ENCODE measurements at places on chromosomes 7 and 10.

DNA sequence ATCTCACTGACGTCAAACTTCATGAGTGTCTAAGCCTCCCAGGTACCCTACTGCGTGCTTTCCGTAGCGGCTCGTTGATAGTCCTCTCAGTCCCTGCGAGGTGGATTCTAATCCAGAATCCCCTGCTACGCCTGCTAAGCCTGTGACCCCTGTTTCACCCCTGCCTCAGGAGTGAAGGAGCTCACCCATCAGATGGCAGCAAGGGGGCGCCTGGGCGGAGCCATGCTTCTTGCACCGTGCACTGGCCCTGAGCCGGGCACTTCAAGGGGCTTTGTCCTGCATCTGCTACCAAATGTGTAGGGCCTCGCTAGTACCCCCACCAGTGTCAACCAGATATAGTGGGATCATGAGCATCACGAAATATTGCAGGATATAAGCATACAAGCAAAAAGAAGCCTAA lies 918 bp upstream of the STRA8 start:
- DNase-seq = no peak

DNA sequence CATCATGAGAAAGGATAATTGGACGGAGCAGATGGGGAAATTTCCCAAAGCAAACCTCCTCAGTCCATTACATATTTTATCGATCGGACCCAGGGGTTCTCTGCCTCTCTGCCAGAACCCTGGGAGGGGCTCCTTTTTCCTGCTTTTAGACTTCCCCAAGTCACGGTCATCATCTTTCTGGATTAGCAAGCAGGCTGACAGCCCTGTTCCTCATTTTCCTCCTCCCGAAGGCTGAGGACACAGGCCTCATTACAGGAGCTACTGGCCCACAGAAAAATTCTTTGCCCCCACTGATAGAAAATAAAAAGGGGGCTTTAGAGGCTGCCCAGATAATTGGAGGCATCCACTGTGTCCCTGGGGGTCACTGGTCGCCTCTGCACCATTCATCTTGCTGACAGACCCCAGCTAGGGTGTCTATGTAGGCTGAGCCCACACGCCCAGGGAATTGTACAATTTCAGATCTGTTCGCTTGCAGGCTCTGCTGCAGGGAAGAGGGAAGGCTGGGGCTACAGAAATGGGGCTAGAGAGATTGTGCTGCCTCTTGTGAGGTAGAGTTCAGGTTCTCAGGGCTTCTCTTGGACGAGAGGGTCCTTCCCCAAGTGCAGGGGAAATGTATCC lies 125.7 kb upstream of the SDK1 start:
- no peak for DNase-seq

- DNase-seq = no peak
These were observed 120.6 kb upstream of the AGK start for GRCh38 chr7:141430455-141431139.

GRCh38 chr7:30309842-30310435 lies 25.5 kb downstream of the ZNRF2 start:
- no peak for DNase-seq

GRCh38 chr10:27819781-27820531 lies 74.3 kb upstream of the MKX start:
- peak; percentile 74 for DNase-seq

- no peak for DNase-seq
These were observed 96.2 kb downstream of the PPP1R17 start for GRCh38 chr7:31783221-31783620.

- no peak for DNase-seq
These were observed 165.3 kb downstream of the PLXNA4 start for GRCh38 chr7:132410861-132411541.

GRCh38 chr10:79101560-79102497 lies 33.1 kb downstream of the ZMIZ1 start:
- no peak for DNase-seq

DNA sequence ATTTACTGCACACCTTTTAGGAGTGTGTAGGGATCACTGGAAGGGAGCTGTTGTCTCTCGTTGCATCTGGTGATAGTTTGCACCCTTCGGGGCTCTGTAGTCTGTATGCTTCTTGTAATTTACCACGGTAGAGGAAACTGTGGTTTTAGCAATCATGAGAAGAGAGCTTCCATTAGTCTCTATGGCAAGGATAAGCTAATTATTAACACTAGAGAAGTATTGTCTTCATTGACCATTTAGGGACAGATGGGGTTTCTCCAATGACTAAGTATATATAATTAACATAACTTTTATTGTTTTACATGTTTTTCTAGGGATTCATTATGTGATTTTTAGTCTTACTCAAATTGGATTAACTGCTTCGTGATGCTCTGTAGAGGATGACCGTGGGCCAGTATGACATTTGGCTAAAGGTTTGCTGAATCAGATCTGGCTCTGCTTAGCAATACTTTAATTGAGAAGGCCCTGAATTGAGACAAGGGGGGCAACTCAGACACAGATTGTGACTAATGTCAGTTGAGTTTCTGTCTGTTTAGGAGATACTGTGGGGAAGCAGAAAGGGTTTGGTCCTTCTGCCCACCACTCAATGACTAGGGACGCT lies 8.7 kb downstream of the SLC18A2 start:
- DNase-seq = no peak

GRCh38 chr10:106643473-106643872 lies 521.0 kb downstream of the SORCS1 start:
- DNase-seq = no peak

- DNase-seq = no peak
These were observed 36.5 kb downstream of the DPCD start for GRCh38 chr10:101624526-101625102.

DNA sequence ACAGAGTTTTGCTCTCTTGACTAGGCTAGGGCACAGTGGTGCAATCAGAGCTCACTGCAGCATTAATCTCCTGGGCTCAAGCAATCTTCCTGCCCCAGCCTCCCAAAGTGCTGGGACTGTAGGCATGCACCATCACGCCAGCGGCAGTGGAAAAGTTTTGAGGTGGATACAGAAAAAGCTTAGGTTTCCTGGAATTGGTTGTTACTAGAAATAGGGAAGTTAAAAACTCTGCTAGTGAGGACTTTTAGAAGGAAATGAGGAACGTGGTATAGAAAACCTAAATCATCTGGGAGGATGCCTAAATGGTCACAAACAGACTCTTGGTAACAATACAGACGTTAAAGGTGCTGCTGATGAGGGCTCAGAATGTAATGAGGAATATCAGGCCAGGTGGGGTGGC lies 10.9 kb upstream of the SNX8 start:
- DNase-seq = no peak

GRCh38 chr10:96596422-96597407 lies 9.9 kb upstream of the TM9SF3 start:
- no peak for DNase-seq

GRCh38 chr7:150405584-150406311 lies 26.6 kb downstream of the ZNF775 start:
- no peak for DNase-seq

- no peak for DNase-seq
These were observed 26.4 kb upstream of the KLF6 start for GRCh38 chr10:3811291-3811870.

GRCh38 chr7:90919816-90920215 lies 323.7 kb downstream of the CDK14 start:
- no peak for DNase-seq

DNA sequence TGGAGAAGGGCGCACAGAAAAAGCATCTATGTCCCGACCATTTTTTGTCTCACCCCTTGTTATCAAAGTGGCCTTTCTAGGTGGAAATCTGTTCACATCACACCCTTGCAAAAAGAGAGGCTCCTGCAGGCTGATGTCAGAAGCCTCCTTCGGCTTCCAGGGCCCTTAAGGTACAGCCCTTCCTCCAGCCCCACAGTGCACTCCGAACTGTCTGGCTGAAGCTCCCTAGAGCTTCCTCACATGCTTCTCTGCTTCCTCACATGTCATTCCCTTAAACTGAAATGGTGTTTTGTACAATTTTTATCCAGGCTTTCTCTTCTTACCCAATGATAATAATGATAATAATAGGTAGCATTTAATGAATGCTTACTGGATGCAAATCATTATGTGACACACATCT lies 210.3 kb downstream of the INHBA start:
- no peak for DNase-seq

- DNase-seq = no peak
These were observed 106.4 kb upstream of the ZNF438 start for GRCh38 chr10:31138026-31138553.

DNA sequence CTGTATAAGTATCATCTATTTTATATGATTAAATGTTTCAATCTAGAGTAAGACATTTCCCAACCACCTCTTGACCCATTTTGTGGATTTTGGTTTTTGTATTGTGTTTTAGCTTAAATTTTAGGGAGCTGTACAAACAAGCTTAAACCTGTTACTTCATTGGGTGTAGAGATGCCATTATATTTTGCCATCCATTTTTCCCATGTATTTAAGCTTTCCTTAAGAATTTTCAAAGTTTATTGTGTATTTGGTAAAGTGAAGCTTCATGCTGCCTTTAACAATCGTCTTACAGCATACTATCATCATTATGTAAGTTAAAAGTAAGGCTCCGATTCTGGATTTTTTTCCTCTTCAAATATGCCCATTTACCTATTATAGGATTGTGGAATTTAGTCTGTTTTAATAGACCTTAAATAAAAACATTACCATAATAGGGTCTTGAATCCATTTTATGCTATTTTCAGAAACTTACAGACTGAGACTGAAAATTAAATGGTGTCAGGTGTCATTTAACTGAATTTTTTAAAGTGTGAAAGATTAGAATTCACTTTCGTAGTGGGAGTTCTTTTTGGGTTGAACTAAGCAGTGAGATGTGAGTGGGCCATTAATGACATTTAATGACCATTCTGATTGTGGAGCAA lies 2.2 kb downstream of the KMT2E start:
- DNase-seq = no peak

GRCh38 chr10:21689881-21690280 lies 155.8 kb downstream of the MLLT10 start:
- DNase-seq = no peak

DNA sequence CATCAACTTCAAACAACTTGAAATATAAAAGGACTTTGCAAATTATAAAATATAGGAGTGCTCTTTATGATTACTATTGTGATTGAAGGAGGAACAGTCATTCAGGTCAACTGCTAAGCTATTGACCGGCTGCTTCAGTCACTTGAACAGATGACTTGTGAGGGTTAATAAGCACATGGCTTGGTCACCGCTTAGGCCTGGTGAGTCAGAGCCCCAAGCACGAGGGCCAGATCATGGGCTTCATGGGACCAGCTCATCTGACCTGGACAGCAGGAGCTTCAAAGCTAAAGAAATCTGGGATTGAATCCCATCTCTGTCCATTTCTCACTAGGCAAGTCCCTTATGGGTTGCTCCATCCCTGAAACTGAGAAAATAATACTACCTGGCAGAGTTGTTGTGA lies 60.4 kb upstream of the ADO start:
- DNase-seq = no peak

- DNase-seq = no peak
These were observed 29.7 kb downstream of the TRIM8 start for GRCh38 chr10:102673819-102674511.

DNA sequence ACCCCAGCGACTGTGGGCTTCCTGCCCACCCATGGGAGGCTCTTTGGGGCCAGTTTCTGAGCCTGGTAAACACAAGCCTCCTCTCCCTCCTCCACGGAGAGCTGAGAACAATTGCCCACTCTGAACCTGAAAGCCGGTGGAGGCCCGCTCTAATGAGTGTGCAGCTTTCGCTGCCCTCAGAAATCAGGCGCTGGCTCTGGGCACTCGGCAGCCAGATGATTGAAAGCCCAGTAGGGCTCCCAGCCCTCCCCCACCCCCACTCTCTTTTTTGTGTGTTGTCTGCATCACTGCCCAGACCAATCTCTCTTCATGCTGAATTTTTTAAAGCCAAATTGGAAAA lies 438.9 kb downstream of the RPS24 start:
- DNase-seq = no peak

DNA sequence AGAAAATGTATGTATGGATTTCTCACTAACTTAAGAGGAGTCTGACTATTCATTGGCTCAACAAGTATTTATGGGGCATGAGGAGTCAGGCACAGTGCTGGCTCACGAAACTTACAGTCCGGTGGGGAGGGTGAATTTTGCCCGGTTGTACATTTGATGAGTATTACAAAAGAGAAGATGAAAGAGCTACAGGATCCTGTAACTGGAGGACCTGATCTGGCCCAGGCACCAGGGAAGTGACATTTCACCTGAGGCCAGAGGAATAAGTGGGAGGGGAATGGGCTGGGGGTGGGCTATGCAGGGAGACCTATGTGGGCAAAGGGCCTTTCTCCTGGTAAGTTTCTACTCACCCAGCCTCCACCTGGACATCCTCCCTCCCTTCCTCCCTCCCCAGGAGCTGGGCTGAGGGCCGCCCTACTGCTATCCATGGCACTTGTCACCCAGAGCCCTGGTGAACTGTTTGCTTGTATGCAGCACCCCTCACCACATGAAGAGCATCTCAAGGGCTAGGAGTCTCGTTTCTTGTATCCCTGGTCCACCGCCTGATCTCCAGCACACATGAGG lies 101.1 kb upstream of the ZNF438 start:
- no peak for DNase-seq

- DNase-seq = no peak
These were observed 9.8 kb upstream of the PAX2 start for GRCh38 chr10:100735337-100736143.

DNA sequence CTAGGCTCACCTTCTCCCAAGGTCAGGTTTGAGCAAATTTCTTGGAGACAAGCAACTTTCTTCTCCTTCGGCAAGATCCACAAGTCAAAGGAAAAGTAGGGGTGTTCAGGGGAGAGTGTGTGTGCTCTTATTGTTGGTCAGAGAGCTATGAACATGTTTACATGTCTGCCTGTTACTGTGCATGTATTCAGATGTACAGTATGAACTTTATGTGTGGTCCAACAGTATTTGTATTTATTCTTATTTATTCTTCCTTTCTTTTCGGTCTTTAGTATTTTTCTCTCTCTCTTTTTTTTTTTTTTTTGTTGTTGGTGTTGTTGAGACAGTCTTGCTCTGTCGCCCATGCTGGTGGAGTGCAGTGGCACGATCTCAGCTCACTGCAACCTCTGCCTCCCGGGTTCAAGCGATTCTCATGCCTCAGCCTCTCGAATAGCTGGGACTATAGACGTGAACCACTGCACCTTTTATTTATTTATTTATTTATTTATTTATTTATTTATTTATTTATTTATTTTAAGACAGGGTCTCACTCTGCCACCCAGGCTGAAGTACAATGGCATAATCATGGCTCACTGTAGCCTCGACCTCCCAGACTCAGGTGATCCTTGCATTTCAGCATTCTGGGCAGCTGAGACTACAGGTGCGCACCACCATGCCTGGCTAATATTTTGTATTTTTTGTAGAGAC lies 38.2 kb downstream of the PLAU start:
- DNase-seq = no peak

DNA sequence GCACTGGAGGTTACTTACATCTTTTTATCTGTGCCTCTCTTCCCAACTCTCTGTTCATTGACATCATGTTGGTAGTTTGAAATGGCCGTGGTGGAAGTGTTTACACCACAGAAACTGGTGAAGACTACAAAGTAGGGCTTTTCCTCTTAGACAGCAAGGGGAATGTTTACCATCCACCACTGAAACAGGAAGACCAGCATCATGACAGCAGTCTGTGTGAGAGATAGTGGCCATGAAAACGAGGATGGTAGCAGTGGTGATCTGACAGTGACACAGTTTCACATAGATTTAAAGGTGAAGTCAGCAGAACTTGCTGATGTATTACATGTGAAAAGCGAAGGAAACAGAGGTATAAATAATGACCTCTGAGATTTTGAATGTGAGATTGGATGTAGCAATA lies 115.7 kb downstream of the CCDC71L start:
- no peak for DNase-seq

- no peak for DNase-seq
These were observed 97.4 kb downstream of the RAB18 start for GRCh38 chr10:27601503-27601902.

Data from GM04503 (cell line).